CD4-positive, alpha-beta T cell treated with Interleukin-10 for 1 hour (primary cell): ENCODE measurements at places on chromosomes 6 and 20.

DNA sequence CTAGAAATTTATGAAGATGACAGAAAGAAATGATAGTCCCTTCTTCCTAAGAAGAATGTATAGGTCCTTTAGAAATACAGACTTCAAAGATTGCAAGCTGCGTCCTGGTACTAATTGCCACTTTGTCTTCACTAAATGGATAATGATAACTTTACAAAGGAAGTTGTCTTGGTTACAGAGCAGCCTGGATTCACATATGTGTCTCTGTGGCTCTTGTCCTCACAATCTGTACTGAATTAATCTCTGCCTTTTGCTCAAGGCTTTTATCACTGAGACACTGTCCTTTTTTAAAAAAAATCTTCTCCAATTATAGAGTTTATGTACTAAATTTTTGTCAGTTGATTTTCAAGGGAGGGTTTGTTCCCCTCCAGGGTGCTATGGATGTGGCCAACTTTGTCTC is 17.5 kb upstream of the MRAP2 start:
- DNase-seq, result no peak

DNA sequence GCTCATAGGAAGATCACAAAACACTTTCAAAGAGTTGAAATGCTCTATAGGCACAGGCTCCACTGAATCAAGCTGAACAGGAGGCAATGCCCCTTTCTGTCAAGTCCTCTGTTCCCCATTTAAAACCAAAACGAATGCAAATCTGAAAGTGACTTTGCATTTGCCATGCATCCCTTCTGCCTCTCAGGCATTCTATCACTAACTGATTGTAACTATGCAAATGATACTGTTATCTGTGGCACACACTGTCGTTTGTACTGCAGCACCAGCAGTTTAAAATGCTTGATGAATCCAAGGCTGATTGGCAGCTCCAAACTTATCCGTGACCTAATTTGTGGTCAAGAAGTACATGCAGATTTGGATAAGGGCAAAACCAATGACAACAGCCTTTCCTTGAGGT is 1067.5 kb upstream of the MAP3K7 start:
- no peak for DNase-seq

DNA sequence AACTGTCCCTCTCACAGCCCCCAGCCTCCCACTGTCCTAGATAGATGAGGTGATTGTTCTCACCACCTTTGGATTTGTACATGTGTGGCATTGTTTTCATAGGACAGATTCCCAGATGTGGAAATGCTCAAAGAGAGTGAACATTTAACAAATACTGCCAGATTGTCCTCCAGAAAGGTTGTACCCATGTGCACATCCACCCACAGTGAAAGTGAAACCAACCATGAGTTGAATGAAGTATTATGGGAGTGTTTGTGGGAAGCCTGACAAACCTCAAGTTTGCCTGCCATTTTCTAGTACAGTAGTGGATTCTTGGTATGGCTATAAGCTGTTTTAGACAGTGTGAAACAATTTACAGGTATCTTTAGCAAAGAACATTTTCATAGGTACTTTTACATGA is 42.7 kb downstream of the ANKRD6 start:
- peak; percentile 39 for DNase-seq

GRCh38 chr6:168860341-168860740 is 393.3 kb downstream of the THBS2 start:
- no peak for DNase-seq

DNA sequence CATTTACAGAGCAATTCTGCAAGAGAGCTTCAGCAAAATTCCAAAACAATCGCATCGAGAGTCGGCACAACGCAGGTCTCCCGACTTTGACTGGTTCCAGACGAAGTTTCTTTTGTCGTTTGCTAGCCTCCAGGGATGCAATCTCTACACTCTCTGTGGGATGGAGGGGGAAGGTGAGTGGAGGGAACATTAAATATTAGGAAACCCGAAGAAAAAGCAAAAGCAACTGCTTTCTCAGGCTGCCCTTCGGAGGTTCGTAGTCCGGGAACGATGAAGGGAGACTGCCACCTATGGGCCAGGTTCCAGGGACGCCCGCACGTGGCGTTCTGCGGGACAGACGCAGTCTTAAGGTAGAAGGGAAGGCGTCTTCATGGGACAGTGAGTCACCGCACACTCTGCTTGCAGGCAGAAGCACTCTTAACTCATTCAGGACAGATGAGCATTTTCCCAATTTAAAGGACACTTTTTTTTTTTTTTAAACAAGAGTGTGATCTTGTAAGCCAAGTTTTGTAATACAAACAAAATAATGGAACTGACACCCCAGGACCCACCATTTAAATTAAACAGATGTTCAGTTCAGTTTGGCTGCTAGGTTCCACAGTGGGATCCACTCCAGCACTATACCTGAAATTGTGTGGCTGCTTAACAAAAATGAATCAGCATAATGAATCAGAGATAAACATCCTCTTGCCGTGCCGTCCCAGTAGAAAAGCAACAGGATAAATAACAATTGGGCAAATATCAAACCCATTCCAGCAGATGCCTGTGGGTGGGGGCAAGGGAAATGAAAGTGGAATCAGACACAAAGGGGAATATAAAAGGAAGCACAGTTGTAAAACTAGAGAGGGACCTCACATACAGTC is 65.8 kb upstream of the ARMC2 start:
- DNase-seq, result peak; percentile 79

- DNase-seq, result peak; percentile 75
Measured at GRCh38 chr20:34824806-34825529, 483 bp downstream of the NCOA6 start.
